ENCODE measurements at places on chromosomes 16 and 17. TPM values are rescaled to one million over a fixed set of nuclear protein-coding genes. Genes with fewer than 3 reads are reported as not detected.

The TEKT5 gene
- total RNA-seq = not detected

DNA sequence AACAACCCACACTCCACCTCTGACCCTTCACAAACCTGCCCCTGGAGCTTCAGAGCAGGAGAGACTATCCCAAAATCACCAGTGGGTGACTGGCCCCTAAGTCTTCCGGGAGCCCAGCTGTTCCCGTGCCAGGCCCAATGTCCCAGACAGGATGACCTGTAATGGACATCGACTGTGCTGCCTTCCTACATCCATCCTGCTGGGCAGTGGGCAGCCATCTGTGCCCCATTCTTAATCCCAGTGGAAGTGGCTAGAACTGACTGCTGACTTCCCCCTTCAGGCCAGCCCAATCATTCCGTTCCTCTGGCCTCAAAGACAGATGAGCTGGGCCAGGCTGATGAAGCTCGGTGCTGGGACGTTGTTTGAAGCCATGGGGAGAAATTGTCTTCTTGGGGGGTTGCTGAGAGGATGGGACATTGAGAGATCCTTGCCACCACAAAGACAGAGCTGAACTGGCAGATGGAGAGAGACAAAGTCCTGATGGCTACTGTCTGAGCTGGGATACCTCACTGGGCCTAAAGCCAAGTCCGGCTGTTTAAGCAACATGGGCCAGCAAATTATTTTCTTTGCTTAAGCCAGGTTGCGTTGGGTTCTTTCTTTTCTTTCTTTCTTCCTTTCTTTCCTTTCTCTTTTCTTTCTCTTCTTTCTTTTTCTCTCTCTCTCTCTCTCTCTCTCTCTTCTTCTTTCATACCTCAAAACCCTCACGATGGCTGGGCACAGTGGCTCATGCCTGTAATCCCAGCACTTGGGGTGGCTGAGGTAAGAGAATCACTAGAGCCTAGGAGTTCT is 17.9 kb upstream of the ALOX15B start:
- DNase-seq = no peak
- peaks cover 5% of the 10 kb centered on the region for H3K27me3 ChIP-seq
- H3K4me3 ChIP-seq = no peak overlapping the region
- peaks cover 7% of the 10 kb centered on the region for H3K4me1 ChIP-seq

The KRT17 gene
- not detected for total RNA-seq

DNA sequence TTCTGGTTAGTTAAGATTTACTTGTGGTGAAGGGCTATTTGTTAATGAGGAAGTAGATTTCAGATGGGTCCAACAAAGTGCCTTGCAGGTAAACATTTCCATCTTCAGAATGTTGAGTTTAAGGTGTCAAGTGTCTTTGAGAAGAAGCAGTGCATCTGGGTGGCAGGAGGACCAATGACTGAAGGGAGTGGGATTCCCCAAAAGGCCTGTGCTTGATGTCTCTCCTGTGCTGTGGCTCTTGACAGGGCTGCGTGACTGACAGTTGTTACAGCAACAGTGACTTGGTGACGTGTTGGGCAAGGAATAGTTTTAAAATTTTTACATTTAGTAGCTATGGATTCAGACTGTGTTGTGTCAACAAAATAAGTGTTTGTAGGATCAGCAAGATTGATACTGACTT is 149.9 kb downstream of the PHKB start:
- no peak for DNase-seq
- H3K4me3 ChIP-seq = no peak overlapping the region
- no peaks in the 10 kb centered on the region for H3K36me3 ChIP-seq
- H3K4me1 ChIP-seq = peaks cover 14% of the 10 kb centered on the region

DNA sequence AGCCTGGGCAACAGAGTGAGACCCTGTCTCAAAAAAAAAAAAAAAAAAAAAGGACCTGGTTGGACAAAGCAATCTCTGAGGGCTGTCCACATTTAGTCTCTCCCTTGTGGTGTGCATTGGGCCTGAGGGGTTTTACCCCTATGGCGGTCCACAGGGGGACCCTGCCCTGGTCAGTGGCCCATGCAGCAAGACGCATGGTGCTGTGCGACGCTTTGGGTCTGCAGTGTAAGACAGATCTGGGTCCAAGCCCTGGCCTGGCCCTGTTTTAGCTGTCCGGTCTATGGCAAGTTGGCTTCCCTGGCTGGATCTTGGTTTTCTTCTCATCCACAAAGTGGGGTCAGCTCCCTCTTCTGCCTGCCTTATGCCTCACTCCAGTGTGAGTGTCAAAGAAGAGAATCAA is 123.2 kb upstream of the NLRP1 start:
- no peaks in the 10 kb centered on the region for H3K4me1 ChIP-seq
- H3K4me3 ChIP-seq = no peak overlapping the region
- H3K27me3 ChIP-seq = no peaks in the 10 kb centered on the region
- no peak overlapping the region for H3K27ac ChIP-seq
- no peak for DNase-seq

DNA sequence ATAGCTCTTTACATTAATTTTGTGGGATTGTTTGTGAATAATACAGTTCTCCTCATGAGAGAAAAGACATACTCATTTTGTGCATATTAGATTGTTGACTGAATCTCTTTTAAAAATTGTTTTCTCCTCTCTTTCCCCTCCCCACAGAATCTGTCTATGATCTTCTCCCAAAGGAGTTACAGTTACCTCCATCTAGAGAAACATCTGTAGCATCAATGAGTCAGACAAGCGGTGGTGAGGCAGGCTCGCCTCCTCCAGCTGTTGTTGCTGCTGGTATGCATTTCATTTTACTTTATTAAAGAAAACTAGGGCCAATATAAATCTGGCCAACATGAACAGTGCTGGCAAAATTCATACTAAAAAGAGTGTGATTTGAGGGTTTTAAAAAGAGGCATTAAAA is 60.5 kb downstream of the NFAT5 start:
- no peak for DNase-seq
- H3K27me3 ChIP-seq = no peaks in the 10 kb centered on the region
